ENCODE measurements at places on chromosomes 5 and 9.

DNA sequence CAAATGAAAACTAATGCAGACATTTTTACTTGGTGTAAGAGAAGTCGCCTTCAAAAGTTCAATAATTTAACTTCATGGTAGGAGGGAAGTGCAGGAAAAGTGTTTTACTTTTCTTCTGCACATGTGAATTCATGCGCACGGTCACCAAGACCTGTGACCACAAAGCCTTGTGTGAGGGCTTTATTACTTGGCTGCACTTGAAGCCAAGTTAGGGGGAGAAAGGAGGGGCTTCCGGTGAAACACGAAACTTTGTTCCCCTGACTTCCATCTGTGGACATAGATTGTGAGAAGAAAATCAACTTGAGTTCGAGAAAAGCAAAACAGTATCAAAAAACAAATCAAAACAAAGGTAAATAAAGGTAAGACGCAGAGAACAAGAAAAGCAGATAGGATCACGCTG lies 239.9 kb downstream of the ROR2 start:
- DNase-seq, result no peak

- DNase-seq, result no peak
Measured at GRCh38 chr5:131854134-131854533, 57.3 kb upstream of the FNIP1 start.

DNA sequence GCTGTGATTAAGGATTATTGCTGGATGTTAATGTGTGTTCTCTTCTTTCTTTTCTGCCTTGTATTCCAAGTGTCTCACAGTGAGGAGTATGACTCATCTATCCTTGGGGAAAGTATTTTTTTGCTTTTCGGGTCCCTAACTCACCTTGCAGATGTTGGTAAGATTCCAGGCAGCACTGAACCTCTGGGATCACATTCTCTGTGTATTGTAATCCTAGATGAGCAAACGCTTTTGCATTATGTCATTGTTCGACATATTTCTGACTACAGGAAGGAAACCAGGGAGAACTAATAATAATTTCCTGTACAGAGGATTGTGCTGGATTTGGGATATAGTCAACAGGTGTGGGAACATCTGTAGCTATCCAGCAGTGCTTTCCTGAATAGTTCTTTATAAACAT lies 246.1 kb upstream of the TUT7 start:
- DNase-seq, result no peak

DNA sequence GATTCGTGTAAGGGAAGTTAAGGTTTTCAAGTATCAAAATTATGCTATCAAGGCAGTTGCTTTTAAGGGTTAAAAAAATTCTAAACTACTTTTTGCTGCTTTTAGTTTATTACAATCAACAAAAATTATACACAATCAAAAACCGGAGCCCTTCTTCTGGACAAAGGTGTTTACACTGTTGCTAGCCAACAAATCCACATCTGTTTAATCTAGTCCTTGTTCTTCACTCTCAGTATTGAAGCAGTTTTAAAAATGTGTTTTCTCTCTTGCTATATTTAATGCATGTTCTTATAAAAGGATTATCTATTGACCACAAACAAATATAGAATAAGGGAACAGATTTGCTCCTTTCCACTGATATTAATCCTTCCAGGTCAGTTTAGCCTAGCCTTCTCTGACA lies 2.5 kb downstream of the FEM1C start:
- no peak for DNase-seq

GRCh38 chr9:133863257-133863592 lies 125.1 kb upstream of the SARDH start:
- DNase-seq, result no peak

DNA sequence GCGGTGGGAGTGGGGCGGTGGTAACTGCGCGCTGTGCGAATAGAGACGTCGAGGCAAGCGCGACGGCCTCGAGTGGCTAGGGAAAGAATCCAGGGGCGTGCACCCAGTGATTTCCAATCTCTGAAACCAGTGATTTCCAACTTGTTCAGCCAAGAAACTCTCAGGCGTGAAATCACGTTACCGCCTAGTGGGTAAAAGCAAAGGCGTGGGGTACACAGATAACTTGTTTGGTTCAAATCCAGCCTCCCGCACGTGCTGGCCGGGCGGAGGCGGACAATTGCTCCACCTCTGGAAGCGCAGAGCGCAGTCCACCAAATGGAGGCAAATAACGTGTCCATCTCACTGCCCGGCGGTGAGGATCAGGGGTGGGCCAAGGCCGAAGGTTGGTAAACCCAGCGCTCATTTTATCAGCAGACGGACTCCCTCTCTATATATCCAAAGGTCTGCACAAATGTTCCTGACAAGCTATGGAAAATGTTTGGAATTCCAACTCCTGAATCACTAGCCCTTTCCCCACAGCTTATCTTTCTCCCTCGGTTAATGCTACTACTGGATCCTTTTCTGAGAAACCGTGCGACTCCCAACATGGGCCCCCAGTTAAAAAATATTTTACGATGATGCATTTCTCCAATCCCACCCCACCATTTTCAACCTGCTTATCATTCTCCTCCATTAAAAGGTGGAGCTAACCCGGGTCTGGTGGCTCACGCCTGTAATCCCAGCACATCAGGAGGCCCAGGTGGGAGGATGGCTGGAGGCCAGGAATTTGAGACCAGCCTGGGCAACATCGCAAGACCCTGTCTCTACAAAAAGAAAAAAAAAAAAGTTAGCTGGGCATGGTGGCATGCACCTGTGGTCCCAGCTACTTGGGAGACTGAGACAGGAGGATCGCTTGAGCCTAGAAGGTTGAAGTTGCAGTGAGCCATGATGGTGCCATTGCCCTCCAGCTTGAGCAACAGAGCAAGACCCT lies 950 bp upstream of the FNBP1 start:
- no peak for DNase-seq

GRCh38 chr5:150263801-150264621 lies 25.6 kb downstream of the CAMK2A start:
- DNase-seq, result peak; percentile 67

- DNase-seq, result no peak
Measured at GRCh38 chr5:119079318-119079921, 8.5 kb downstream of the DMXL1 start.

DNA sequence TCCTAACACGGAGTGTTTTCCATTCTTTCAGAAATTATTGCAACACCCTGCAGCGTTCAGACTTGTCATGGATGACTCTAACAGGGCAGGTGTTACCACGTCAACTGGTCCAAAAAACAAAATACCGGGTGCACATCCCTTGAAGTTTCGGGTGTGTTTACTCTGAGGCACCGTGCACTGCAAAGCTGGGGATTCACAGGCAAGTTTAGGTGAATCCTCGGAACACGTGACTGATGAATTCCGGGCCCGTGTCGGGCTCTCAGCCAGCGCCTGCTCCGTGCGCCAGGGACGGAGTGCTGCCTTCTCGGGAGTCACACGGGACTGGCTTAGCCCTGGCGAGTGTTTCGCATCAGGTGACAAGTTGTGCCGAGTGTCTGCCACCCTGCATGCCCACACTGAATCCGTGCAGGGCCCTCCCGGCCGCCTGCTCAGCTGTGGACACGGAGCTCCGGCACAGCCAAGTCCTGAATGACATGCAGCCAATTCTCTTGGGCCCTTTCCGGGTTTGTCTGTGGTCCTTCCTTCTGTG lies 66.0 kb upstream of the IRX4 start:
- DNase-seq, result no peak

GRCh38 chr5:97163790-97164285 lies 19.2 kb downstream of the RIOK2 start:
- DNase-seq, result no peak

GRCh38 chr5:80048084-80048780 lies 13.1 kb downstream of the THBS4 start:
- DNase-seq, result no peak
